MV-4-11 (cell line): ENCODE measurements at places on chromosomes 2 and 18.
A peak's percentile ranks its signal among the peaks of the same experiment; 100 is the strongest.

DNA sequence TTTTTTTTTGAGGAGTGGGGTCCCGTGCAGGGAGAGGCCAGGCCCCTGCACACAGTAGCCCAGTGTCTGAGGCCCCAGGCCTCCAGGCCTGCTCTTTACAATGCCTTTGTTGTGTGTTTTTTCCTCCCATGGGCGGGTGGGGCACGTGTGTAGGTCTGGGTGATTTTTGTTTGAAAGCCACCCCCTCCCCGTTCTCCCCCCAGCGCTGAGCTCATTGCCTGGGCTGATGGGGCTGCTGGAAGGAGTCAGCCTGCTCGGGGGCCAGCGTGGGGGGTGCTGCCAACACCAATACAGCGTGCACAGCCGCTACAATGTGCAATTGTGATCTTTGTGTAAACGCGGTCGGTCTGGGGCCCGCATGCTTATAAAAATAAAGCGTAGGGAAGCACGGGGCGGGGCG, 142.7 kb downstream of the DYSF start:
- no peak for DNase-seq

DNA sequence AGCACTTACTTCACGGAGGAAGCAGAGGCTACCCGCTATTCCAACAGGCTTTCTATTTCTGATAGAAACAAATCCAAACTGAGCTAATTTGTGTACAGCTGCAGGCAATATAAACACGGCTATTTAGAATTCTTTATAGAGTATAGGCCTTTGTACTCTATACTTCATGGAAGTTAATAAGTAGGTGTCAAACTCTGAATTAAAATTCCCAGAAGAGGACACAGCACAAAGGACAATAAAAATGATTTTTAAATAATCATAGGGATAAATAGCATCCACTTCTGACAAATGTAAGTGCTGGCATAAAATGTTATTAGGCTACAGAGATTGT, 261.5 kb downstream of the AFF3 start:
- DNase-seq = no peak

DNA sequence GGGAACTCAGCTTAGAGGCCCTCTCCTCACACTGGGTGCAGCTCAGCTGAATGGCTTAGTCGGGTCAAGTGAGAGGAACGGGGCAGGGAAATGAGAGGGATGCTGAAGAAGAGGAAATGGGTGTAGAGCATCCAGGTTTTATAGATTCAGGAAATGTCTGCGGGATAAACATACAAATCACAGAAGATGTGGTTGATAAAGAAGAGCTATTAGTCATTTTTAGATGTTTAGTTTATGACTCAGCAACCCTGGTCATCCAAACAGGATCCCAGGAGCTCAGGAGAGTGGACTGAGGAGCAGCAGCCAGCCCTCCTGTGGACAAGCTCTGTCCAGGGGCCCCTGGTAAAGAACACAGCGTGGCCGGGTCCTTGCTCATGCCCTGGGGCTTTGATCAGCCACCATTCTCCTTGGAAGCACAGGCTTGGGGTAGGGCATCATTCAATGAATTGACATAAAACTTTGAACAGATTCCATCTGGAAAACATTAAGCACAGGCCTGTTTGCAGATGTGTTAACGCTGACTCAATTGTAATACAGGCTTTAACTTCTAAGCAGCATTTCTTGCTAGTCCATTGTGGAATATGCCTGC, 83.0 kb downstream of the NPAS2 start:
- DNase-seq = no peak

DNA sequence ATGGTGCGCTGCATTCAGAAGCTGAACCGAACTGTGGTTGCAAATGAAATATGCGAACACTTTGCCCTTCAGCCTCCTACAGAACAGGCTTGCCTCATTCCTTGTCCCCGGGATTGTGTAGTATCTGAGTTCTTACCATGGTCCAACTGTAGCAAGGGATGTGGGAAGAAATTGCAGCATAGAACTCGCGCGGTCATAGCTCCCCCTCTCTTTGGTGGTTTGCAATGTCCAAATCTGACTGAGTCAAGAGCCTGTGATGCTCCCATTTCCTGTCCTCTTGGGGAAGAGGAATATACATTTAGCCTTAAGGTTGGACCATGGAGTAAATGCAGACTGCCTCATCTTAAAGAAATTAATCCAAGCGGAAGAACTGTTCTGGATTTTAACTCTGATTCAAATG, 291.4 kb downstream of the THSD7B start:
- DNase-seq = no peak

- DNase-seq = no peak
Measured at GRCh38 chr2:238841542-238842164, 6.2 kb upstream of the TWIST2 start.

- peak; percentile 48 for DNase-seq
Measured at GRCh38 chr18:76658627-76659026, 163.6 kb upstream of the ZNF516 start.

DNA sequence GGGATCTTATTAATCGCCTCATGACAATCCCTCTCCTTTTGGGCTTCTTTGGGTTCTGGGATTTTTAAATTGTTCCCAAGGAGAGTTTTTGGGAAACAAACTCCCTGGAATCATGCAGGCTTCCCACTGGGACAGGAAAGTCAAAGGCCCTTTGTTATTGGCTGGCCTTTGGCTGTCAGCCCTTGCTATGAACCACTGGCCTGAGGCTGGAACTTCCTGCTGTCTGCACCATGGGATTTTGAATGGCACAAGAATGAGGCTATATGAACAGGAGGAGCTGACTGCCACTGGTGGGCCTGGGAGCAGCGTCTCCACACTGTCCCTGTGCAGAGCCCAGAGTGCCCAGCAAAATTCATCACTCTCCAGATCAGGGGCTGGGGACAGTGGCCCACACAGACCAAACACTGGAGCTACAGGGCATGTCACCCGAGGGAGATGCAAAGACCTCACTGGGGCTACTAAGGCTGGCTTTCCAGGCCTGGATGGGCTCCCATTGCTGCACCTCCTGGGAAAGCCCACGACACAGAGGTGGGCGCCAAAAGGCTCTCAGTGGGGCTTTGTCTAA, 35.7 kb downstream of the STEAP3 start:
- DNase-seq = no peak

- peak; percentile 44 for DNase-seq
Measured at GRCh38 chr18:13611601-13612195, 114.7 kb downstream of the FAM210A start.

DNA sequence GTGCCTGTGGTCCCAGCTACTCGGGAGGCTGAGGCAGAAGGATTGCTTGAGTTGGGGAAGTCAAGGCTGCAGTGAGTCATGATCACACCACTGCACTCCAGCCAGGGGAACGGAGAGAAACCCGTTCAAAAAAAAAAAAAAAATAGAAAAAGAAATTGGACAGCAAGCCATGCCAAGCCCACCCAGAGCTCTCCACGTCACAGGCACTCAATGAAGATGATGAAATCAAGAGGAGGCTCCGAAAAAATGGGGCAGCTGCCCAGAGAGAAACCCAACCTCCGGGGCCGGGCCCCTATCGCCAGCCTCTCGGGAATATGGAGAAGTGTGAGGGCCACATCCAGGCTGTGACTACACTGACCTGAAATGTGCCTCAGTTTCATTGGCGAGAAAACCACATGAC, 40.0 kb downstream of the BIN1 start:
- peak; percentile 74 for DNase-seq

DNA sequence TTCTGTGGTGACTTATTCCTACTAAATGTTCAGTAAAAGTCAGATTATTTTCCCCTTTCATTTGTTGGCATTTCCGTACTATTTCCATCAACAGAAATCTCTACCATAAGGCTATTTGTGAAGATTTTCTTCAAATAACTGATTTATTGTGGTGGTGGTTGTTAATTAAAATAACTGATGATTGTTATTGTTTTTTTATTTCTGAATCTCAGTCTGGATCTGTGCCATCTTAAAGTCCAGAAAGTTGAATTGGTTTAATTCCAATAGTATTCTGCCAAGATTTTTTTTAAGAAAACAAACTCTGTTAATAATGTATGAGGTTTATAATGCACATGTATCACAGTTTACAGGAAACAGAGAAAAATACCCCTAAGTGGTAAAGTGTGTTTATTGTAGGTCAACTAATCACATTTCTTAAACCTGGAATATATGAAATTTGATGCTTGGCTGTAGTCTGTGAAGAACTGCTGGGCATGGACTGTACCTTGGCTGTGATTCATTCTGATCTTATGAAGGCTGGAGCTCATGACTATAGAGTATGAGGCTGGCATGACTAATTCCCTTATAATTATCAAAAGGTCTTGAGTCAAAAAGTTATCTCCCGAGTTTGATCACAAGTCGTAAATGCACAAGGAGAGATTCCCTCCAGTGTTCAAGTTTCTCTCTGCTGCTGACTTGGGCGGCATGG, 134.2 kb upstream of the RND3 start:
- no peak for DNase-seq

DNA sequence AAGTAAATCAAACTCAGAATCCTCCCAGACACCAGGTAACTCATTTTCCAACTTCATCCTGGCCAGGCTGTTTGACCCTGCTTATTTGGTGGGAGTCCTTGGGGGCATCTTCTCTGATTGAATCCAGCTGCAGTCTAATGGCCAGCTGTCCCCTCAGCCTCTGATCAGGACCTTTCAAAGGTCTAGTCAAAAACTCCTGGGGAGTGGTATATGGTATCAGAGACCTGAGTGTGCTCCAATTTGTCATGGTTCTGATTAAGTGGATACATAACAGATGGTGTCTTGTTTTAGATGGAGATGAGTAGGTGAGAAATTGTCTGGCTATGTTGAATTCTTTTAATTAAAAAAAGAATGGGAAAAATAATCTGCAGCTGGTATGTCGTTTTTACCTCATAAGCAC, 842.6 kb upstream of the ACVR2A start:
- DNase-seq = no peak

GRCh38 chr2:20629581-20630171, 21.2 kb downstream of the HS1BP3 start:
- DNase-seq = no peak

DNA sequence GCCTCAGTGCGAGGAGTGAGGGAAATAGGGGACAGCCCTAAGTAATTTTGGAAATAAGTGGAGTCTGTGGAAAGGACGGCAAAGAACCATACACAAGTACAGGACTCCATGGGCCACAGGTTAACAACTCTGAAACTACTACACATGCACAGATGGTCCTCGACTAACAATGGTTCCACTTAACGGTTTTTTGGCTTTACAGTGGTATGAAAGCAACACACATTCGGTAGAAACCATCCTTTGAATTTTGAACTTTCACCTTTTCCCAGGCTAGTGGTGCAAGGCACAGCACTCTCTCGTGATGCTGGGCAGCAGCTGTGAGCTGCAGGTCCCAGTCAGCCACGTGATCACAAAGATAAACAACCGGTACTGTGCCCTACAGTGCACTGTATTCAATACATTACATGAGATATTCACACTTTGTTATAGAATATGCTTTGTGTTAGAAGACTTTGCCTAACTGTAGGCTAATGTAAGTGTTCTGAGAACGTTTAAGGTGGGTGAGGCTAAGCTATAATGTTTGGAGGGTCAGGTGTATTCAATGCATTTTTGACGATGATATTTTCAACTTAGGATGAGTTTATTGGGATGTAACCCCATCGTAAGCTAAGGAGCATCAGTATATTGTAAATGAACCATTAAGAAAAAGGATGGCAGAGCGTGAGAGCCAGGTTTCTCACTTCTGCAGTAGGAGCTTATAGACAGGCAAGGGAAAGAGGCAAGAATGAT, 44.6 kb downstream of the TBC1D8 start:
- DNase-seq = no peak

GRCh38 chr2:235769046-235769445, 275.2 kb downstream of the AGAP1 start:
- no peak for DNase-seq

GRCh38 chr18:58781627-58782194, 83.0 kb upstream of the ZNF532 start:
- DNase-seq = peak; percentile 72

DNA sequence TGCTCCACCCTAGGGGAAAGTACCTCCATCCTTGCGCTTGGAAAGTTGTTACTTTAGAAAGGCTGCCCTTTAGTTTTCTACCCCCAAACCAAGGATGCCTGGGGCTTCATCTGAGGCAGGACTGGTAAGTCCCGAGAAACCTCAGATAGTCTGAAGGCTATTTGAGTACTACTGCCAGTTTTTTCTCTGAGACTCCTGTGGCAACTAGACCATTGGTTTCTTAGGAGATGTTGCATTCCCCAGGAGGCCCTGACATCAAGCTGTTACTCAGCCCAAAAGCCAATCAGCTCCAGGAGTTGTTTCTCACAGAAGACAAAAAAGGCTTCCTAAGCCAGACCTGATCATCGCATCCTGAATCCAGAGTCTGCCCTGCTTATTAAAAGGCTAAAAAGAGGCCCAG, 67.2 kb downstream of the COLEC12 start:
- DNase-seq = no peak

- peak; percentile 32 for DNase-seq
Measured at GRCh38 chr2:48343571-48344440, 186.1 kb upstream of the STON1 start.

- no peak for DNase-seq
Measured at GRCh38 chr18:22946217-22946616, 13.1 kb downstream of the RBBP8 start.

DNA sequence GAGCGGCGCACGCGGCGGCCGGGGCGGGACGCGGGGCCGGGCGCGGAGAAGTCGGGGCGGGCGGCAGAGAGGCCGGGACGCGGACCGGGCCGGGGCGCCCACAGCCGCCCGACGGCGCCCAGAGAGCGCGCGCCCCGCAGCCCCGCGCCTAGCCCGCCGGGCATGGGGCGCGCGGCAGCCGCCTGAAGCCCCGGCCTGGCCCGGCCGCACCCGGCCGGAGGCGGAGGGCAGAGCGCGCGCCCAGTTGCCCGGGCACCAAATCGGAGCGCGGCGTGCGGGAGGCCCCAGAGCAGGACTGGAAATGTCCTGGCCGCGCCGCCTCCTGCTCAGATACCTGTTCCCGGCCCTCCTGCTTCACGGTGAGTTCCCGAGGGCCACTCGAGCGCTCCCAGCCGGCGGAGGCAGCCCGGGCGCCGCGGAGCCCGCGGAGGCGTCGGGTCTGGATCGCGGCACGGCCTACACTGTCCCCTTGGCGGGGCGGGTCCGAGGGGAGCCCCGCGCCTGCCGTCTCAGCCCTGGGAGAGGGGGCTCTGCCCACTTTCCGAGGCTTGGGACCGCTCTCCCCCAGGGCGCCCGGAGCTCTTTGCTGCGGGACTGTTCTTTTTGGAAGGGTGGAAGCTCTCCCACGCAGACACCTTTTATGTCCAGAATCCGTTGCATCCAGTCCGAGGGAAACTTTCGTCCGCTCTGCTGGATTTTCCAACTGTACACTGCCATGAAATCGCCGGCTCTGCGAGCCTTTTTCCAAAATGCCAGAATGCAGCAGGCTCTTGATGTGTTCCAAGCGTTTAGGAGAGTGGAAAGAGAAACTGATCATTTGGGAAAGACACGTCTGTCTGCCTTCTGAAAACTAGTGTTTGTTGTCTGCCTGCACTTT, 484 bp downstream of the APCDD1 start:
- no peak for DNase-seq
